GM04503 (cell line): ENCODE measurements at places on chromosomes 11 and 22.

DNA sequence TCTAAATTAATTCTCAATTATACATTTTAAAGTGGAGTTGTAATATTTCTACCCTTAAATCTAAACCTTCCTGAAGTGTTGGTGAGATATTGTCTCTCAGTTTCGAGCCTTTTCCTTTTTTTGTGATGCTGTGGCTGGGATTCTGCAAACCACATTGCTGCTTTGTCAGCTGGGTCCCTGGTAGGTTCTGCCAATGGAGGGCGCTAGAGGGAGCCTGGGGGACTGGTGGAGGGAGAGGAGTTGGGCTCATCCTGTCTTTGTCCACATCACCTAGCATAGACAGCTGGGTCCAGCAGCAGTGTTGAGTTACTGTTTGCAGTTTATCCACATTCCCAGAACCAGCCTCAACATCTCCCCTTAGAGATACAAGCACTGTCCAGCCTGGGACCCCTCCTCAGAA, 41.0 kb downstream of the TRAF6 start:
- DNase-seq = no peak

DNA sequence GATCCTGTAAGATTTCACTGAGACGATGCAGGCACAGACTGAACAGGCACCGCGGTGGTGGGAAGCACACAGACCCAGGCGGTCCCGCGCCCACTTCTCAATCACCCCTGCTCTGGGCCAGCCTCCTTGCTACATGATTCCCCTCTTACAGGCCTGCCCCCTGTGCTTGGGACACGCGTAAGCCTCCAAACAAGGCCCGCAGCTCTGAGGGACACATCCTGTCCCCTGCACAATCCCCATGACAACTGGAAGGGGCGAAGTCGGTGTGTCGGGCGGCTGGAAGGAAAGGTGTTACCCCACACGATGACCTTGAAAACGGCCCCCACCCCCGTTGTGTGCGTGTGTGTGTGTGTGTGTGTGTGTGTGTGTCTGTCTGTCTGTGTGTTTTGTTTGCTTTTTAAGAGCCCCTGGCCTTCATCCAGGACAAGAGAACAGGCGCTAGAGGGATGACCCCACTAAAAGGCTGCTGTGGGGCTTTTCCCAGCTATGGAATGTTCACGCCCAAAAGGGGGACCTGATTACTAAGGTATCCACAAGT, 13.1 kb downstream of the CELSR1 start:
- DNase-seq = no peak

DNA sequence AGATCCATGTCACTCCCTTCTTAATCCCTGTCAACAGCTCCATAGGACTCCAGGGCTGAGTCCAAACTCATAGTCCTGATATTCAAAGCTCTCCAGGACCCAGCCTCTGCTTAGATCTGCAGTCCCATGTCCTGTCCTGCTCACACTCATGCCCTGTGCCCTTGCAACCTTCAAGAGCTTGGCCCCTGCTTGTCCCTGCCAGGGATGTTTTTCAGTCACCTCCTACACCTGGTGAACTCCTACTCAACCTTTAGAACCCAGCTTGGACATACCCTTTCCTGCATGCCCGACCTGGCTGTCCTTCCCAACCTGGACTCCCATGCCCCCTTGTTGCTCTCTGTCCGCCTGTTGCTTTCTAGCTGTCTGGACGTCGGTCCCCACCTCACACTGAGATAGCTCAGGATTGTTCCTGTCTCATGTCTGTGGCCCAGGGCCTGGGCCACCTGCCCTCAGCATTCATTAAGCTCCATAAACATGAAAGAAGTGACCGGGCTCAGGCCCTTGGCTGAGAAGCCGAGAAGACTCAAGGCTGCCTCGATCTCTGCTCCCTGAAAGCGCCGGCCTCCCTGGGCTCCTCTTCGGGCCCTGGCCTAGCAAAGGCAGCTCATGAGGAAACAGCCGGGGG, 48.8 kb upstream of the RTL6 start:
- no peak for DNase-seq

DNA sequence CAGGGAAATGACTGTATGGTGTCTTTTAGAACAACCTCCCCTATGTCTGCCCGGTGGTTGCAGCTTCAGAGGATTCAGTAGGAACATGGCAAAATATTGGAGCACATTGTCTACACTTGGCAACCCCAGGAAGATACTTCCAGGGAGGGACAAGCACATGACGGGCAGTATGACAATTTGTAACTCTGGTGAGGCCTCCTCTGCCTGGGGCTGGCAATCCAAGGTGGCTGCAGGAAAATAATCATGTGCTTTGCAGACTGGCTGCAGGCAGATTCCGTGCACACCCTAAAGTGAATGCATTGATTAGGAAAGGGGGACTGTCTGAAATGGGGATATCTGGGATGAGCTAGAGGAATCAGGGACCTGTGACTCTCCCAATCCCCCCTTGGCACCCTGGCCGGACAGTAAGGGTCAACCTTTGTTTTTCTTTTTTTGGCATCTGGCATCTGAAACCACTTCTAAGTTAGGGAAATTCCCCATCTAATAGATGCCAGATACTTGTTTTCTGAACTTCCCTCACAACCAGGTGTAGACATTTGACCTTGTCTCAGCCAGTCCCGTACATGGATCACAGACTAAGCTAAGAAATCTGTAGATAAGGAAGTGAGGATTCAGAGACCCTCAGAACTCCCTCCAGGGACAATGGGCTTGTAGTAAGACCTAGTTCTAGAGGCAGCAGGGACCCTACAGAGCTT, 10.5 kb upstream of the PHOX2A start:
- DNase-seq = no peak
